ENCODE measurements at places on chromosomes 7 and 10.

- H3K27me3 ChIP-seq: no peaks in the 10 kb centered on the region
- no peak overlapping the region for H3K27ac ChIP-seq
- H3K36me3 ChIP-seq: no peaks in the 10 kb centered on the region
- no peak for DNase-seq
Observed at GRCh38 chr10:78518224-78518623, 484.6 kb downstream of the RPS24 start.

DNA sequence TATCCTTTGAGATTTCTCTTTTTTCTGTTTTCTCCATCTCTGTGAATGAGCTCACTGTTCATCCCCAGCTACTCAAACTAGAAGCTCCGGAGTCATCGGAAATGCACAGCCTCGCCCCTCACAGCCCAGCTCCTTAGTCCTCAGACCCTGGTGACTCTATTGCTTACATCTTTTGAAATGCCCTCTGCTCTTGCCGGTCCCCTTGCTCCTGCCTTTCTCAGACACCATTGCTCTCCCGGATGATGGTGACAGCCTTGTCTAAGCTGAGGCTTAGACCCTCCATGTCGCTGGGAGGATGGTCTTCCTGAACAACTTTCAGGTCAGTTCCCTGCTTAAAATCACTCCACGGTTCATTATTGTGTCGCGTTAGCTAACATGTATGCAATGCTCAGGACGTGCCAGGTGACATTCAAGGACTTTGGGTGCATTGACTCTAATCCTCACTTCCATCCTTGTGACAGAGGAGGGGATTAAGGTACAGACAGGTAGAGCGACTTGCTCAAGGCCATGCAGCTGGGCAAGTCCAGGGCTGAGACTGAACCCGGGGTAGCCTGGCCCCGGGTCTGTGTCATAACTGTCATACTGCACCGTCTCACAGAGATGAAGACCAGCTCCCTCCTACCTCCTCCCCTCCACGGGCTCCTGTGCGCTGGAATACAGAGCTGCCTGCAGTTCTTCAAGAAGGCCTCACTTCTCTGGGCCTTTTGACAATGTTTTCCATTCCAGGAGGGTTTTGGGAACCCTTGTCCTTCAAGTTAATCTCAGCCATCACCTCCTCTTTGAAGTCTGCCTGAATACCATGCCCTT, 4.3 kb upstream of the UCMA start:
- DNase-seq: no peak
- no peak overlapping the region for H3K27ac ChIP-seq
- H3K27me3 ChIP-seq: no peaks in the 10 kb centered on the region
- no peak overlapping the region for H3K4me3 ChIP-seq

DNA sequence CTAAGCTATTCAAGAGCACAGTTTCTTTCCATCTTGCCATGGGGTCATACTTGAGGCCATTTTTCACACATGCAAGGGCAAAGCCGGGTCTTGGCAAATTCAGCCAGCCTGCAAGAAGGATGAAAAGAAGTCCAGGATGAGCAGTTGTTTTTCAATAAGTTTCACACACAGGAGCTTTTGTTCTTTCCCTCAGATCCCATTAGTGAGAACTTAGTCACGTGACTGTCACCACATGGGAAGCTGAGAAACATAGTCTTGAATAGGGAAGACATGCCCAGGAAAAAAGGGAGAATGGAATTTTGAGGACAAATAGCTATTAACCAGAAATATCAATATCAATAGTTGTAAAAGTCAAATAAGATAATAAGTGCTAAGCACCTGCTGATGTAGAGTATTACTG, 137.7 kb downstream of the AHR start:
- no peak overlapping the region for H3K27ac ChIP-seq
- no peaks in the 10 kb centered on the region for H3K36me3 ChIP-seq
- H3K4me3 ChIP-seq: no peak overlapping the region
- no peaks in the 10 kb centered on the region for H3K4me1 ChIP-seq

DNA sequence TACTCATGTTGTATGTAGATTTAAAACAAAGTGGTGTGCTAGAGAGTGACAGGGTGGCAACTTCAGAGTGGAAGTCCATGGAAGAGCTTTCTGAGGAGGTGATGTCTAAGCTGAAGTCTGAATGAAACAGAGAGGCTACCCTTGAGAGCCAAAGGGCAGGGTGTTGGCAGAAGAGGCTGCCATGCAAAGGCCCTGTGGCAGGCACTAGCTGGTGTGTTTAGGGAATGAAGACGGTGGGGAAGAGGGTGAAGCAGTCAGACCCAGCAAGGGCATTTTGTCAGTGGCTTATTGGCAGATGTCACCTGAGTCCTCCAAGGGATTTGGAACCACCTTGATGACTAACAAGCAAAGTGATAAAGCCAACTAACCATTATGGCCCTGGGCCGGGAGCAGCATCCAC, 3.7 kb upstream of the CAMK2B start:
- H3K36me3 ChIP-seq: no peaks in the 10 kb centered on the region
- no peaks in the 10 kb centered on the region for H3K4me1 ChIP-seq
- DNase-seq: no peak
- no peak overlapping the region for H3K4me3 ChIP-seq
- H3K27me3 ChIP-seq: peaks cover 20% of the 10 kb centered on the region
- no peak overlapping the region for H3K27ac ChIP-seq

- no peaks in the 10 kb centered on the region for H3K27me3 ChIP-seq
- DNase-seq: peak; percentile 71
- H3K27ac ChIP-seq: no peak within 1 kb of the TSS
Observed at GRCh38 chr7:150514748-150515222, at the start of gene GIMAP7. Gene GIMAP7 (plus strand): TSS chr7:150514872. CDS start chr7:150519975, 5,103 bp downstream.

GRCh38 chr7:1223196-1223981, 9.3 kb upstream of the UNCX start:
- no peak for DNase-seq
- peaks cover 90% of the 10 kb centered on the region for H3K27me3 ChIP-seq
- no peaks in the 10 kb centered on the region for H3K4me1 ChIP-seq
- H3K4me3 ChIP-seq: no peak overlapping the region

DNA sequence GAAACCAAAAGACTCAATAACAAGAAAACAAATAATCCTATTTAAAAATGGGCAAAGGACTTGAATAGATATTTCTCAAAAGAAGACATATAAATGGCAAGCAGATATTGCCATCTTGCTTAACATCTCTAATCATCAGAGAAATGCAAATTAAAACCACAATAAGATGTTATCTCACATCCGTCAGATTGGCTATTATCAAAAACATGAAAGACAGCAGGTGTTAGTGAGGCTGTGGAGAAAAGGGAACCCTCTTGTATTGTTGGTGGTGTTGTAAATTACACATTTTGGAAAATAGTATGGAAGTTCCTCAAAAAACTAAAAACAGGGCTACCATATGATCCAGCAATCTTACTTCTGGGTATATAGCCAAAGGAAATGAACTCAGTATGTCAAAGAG, 25.7 kb downstream of the OPALIN start:
- H3K4me3 ChIP-seq: no peak overlapping the region
- H3K27ac ChIP-seq: no peak overlapping the region
- H3K36me3 ChIP-seq: no peaks in the 10 kb centered on the region

DNA sequence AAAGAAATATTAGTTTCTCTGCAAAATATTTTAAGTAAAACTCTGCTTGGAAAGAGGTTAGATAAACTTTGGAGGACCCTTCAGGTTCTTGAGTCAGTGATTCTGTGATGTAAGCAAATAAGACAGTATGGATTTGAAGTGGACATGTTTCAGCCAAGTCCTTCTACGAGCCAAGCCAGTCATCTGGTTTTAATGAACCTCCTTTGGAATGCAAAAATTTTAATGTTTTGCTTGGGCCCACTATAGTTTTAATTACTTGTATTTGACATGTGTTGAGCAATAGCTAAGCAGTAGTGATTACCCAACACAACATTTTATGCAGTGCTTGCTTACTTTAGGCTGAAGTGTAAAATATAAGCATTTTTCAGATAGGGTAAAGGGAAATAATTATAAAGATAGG, 296.3 kb upstream of the SEMA3D start:
- no peak overlapping the region for H3K4me3 ChIP-seq
- H3K27ac ChIP-seq: no peak overlapping the region
- H3K27me3 ChIP-seq: no peaks in the 10 kb centered on the region
- no peaks in the 10 kb centered on the region for H3K4me1 ChIP-seq
- DNase-seq: no peak

DNA sequence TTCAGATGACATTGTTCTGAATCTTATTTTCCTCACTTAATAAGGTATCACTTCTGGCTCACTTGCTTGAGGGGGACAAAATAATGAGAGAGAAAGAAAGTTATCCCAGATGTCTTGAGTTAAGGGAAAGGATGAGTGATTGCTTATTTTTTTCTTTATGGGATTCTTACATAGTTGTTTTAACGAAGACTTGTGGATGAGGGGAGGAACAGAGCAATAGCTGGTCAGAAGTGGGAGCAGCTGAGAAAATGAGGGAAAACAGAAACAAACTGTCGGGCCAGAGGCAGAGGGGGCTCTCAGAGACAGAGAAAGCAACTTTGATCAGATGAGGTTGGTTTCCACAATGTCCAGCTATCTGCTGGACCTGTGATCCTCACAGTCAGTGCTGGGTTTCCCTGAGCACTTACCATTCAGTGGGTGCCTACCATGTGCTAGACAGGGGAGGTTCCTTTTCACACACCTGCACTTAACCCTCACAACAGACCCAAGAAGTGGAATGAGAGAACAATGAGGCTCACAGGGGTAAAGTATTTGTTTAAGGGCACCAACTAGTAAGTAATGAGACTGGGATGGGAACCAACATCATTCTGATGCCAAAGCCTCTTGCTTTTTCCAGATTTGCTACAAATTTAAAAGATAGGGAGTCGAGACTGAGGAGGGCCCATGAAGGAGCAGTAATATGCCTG, 64.2 kb downstream of the BICC1 start:
- no peaks in the 10 kb centered on the region for H3K4me1 ChIP-seq
- DNase-seq: no peak
- H3K27ac ChIP-seq: no peak overlapping the region
- H3K27me3 ChIP-seq: no peaks in the 10 kb centered on the region
- no peak overlapping the region for H3K4me3 ChIP-seq

DNA sequence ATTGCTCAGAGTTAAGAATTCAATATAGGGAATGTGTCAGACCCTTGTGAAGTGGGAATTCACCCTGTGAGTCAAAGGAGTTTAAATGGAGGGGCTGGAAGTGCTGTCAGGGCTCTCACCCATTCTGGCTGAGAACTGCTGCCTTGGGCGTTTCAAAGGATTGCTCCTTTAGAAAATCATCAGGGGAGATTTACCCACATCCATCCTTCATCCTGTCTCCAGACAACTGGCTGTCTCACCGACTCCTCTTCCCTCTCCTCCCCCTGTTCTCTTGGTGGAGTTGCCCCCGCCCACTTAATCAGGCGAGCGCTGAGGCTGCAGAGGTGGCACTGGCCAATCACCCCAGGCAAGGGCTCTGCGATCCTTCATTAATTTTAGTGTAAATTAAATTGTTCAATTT, 554.8 kb downstream of the CALN1 start:
- no peak overlapping the region for H3K4me3 ChIP-seq
- DNase-seq: no peak
- H3K4me1 ChIP-seq: no peaks in the 10 kb centered on the region
- H3K27me3 ChIP-seq: no peaks in the 10 kb centered on the region
- no peaks in the 10 kb centered on the region for H3K36me3 ChIP-seq

DNA sequence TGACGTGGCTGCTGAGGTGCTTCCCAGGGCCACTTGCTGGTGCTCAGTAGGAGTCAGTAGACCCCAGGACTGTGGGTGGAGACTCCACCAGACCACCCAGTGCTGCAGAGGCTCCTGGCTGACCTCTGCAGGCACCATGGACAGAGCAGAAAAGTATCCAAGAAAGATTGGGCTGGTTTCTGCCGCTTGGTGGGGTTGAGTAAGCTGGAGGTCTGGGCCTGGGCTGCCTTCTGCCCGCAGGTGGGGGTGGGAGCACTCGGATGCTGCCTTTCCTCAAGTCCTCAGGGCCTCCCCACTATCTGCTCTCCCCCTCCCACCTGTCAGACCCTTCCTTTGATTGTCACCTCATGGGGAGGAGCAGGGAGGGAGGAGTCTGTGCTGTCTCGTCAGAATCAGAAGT, 91.6 kb downstream of the WDR37 start:
- H3K4me3 ChIP-seq: no peak overlapping the region
- H3K27ac ChIP-seq: no peak overlapping the region
- no peak for DNase-seq
- H3K27me3 ChIP-seq: no peaks in the 10 kb centered on the region

DNA sequence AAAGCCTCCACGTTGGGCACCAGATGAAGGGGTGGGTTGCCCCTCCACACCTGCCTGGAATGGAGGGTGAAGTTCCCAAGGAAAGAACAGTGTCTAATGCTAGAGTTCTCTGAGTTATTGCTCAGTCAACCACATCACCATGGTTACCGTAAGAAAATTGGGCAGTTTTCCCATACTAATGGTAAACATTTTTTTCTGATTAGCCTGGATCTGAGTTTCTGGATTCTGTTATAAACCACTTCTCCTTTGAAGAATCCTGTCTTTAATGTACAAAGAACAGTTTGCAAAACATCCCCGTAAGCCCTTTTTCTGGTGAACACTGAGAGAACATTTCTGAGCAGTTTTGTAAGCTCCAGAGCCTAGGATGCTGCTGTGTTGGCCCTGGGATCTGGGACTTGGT, 45.5 kb downstream of the ABCC2 start:
- peaks cover 7% of the 10 kb centered on the region for H3K4me1 ChIP-seq
- DNase-seq: no peak
- H3K4me3 ChIP-seq: no peak overlapping the region

DNA sequence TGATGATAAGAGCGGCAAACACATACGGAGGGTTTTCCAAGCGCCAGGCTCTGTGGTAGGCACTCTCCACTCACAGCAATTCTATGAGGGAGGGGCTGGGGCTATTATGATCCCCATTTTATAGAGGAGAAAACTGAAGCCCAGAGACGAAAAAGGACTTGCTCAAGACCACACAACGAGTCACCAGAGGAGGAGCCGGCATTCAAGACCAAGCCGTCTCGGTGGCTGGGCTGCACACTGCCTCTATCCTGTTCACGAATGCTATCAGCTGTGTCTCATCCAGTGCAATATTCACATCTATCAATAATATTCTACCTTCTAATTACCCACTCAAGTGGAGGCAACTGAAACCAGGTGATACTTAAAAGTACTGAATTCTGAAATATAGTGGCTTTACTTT, 67.8 kb upstream of the NMT2 start:
- DNase-seq: no peak
- no peaks in the 10 kb centered on the region for H3K36me3 ChIP-seq
- H3K27me3 ChIP-seq: no peaks in the 10 kb centered on the region
- H3K4me1 ChIP-seq: no peaks in the 10 kb centered on the region
- no peak overlapping the region for H3K4me3 ChIP-seq

DNA sequence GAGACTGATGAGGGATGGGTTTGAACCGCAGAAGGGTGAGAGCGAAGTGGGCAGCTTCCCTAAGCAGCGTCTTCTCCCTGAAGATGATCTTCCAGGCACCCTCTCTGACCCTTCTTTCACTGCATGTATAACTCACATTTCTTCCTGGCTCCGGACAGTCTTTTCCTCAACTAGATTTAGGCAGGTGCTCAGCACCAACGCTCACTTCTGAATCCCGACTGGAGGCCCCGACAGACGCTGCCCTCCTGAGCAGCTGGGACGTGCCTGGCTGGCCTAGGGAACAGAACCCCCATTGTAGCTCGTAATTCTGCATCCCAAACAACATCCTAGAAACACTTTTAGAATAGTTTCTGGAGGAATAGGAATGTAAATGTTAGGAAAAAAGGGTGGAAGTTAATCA, 206.6 kb downstream of the DIP2C start:
- no peaks in the 10 kb centered on the region for H3K36me3 ChIP-seq
- no peak for DNase-seq
- 0 out of 2 replicates have a peak, but pooled peaks cover 8% of the 10 kb centered on the region for H3K4me1 ChIP-seq
- H3K27ac ChIP-seq: no peak overlapping the region

- H3K27ac ChIP-seq: no peak overlapping the region
- no peaks in the 10 kb centered on the region for H3K4me1 ChIP-seq
- H3K27me3 ChIP-seq: no peaks in the 10 kb centered on the region
- no peak for DNase-seq
- no peak overlapping the region for H3K4me3 ChIP-seq
Observed at GRCh38 chr10:72379776-72380175, 25.1 kb upstream of the DNAJB12 start.

All from MM.1S (cell line).